Fibroblast of skin of left biceps (primary cell): ENCODE measurements at places on chromosomes 7 and 10.
A peak's percentile ranks its signal among the peaks of the same experiment; 100 is the strongest.

DNA sequence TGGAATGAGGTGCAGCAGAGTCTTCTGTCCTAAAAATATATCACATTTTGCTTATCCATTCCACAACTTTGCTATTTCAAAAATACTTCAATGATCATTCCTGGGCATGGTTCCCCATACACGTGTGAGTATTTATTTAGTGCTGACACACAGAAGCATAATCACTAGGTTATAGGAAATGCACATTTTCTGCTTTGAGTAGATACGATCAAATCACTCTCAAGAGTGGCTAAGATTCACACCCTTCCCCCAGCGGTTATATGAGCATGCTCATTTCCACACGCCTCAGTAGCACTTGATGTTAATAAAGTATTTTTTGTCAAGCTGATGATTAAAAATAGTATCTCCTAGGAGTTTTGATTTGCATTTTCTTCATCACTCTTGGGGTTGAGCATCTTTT is 93.5 kb upstream of the LRRC4 start:
- DNase-seq = no peak

DNA sequence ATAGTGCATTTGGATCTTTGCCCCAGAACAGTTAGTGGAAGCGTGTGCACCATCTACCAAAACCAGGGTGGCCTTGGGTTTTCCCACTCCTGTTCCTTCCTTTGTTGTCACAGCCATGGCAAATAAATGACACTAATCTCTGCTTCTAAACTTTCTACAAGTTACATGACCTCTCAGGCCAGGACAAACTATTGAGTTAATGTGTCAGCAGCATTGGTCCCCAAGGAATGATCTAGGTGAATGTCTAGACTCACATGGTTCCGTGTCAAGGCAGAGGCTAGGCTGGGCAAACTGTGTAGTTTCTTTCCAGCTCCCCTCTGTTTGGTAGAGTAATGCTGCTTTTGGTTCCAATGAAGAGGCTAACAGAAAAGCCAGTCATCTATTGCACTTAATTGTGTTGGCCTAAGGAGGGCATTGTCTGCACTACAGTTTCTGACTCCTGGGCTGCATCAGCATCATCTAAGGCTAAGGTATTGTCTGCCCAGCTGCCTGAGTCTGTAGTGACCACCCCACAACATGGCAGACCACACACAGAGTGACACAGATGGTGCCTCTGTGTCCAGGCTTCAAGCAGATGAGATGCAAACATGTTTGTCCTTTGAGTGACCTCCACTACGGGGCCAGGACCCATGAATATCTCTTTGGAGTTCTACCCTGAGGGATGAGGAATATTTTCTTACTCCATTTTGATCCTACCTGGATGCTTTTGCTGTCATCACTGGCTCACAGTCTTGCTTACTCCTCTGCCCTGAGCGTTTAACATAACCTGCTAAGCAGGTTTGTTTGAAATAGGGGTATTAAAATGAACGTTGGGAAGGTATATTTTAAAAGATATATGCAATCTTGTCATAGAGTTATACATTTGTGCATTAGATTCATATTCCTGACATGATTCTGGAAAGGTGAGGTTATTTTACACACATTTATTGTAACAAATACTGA is 1.7 kb downstream of the CYP3A4 start:
- no peak for DNase-seq

DNA sequence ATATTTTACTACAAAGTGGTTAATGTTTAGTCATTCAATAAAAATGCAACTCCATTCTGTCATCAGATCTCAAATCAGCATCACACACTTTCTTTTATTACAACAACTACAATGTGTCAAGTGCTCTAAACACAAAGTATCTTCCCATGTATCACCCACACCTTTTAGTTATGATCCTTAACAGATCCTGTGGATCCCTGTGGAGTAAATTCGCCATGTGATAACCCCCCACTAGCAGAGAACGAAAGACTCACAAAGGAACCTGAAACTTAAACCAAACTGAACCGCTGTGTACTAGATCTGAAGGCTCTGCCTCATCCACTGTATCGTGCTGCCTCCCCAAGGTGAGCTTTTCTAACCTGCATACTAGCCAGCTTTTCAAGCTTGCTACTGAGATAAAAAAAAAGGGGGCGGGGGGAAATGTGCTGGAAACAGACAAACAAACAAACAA is 1.7 kb downstream of the DPY19L1 start:
- DNase-seq = no peak

DNA sequence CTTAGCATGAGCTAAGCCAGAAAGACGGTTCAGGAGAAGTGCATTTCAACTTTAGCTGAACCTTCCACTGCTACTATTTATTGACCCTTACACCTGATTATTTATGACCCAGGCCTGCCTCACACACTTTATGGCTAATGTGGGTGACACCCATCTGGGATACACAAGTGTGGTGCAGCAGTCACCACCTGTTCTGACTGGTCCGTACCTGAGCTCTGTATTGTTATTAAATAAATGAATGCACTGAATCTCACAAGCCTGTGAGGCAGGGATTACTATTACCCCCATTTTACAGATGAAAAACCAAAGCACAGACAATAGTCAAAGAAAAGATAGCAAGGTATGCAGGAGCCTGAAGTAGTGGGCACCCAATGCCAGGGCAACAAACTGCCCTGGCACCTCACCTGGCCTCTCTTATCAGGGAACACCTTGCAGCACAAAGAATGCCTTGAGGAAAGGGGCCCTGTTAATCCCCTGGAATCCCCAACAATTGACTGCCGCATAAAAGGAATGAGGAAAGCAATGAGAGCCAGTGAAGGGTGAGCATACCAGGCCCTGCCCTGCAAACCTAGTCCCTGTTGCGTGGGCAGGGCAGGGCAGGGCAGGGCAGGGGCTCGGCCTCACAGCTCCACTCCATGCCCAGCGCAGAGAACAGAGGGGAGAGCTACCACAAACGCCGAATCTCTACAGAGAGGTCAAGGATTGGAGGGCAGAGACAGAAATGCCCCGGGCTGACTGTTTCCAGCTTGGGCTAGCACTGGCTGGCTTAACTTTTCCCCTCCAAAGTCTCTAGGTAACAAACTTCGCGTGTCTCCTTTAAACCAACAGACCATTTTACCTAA is 1.3 kb downstream of the ANXA11 start:
- DNase-seq = no peak

DNA sequence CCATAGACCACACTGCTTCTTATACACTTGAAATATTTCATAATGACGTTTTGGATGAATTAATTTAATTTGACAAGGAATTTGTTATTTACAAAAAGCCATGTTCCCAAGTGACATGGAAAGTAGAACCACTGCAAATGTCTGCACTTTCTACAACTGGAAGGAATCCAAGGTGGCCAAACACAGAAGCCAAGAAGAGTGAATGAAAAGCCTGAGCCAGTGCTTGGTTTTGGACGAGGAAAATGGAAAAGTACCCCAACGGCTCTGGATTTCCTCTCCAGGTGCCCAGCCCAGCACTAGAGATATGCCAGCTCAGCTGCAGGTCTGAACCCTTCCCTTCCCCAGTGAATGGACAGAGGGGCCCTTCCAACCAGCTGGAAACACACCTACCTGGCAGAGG is 279.4 kb downstream of the TNS3 start:
- no peak for DNase-seq

DNA sequence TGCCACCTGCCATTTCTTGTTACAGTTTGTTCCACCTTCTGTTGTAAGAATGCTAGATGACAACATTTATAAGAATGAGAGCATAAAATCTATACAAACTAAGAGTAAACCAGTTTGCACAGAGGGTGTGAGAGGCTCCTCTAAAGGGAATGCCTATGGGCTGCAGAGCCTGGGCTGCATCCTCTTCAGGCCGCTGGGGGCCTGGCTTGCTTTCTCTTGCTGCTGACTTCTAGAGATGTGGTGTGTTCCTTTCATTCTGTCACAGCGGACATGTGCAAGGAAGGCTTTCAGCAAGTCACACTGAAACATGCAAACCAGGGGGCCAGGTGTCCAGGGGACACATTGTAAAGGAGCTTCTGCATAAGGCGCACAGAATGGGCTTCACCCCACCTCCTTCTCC is 7.1 kb upstream of the ATP6V1F start:
- no peak for DNase-seq

DNA sequence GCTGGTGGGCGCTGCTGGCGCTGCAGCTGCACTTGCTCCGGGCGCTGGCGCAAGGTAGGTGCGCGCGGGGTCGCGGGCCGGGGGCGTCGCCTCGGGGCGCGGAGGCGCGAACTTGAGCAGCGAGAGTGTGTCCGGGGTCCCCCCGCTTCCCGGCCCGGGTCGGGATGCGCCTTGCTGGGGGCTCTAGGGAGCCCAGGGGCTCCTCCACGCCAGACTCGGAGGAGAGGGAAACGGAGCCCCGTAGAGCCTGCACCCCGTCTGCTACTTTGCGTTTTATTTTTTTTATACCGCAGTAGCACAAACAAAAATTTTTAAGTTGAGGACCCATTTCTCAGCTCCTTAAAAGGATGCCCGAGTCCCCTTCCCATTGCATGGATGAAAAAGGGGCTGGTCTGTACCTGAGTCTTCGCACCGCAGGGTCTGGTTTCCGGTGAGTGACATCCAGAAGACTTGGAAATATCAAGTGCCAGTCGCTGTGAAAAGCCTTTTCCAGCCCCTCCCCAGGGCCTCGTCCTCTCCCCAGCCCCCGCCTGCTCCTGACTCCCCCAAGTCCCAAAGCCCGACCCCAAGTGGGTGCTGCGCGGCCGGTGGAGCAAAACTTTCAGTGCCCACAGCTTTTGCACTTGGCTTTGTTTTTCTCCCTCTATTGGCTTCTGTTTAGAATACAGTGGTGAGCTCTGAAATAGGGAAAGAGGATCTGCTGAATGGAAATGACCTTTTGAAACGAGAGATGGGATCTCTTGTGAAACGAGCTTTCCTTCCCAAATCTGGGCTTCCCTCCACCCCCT is 973 bp downstream of the SDK1 start:
- no peak for DNase-seq

- DNase-seq = no peak
These were observed 61.4 kb upstream of the ADRB1 start for GRCh38 chr10:113982296-113982695.

DNA sequence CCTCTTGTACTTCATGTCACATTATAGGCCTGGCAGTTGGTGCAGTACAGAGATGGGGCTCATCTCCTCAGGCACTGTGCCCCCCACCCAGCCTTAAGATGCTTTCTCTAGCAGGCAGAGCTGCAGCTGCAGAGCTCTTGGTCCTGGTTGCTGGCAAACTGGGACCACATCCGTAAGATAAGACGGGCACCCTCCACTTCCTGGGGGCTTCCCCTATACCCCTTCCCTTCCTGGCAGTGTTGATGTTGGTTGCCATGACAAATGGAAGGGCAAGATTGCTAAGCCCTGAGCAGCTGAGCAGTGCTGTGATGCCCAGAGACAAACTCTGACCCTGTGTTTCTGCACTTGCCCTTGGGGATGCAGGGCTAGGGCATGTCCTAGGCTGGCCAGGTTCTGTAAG is 103.4 kb upstream of the ANLN start:
- no peak for DNase-seq

GRCh38 chr10:25875556-25876165 is 58.4 kb upstream of the MYO3A start:
- DNase-seq = peak; percentile 9

- no peak for DNase-seq
These were observed 148.0 kb downstream of the FGFR2 start for GRCh38 chr10:121450247-121450646.

DNA sequence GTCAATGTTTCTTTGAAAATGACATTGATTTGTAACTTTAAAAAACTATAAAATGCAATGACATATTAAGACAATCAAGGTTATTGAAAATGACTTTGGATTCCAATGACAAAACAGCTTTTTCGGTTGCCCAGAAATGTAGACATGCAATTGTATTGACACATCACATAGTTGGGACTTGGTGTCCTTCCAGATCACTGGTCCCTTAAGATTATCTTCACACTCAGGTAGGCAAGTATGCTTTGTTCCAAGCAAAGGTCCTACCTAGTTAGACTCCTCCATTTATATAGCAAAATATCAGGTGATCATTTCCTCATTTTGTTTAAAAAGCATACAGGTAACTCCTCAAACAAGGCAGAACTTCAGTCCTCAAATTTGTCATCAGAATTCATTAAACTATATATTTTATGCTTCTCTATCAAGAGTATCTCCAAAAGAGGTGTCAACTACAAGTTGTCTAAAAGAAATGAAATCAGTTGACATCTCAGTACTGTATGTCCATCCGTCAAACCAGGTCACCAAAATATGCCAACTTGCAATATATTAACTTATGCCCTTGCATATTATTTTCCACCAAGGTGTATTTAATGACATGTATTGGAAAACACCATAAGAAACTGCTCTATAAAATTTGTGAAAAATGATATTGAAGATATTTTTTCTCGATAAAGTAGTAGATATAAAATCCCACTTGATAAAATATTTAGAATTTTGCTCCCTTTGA is 64.6 kb downstream of the TSPAN12 start:
- DNase-seq = no peak

DNA sequence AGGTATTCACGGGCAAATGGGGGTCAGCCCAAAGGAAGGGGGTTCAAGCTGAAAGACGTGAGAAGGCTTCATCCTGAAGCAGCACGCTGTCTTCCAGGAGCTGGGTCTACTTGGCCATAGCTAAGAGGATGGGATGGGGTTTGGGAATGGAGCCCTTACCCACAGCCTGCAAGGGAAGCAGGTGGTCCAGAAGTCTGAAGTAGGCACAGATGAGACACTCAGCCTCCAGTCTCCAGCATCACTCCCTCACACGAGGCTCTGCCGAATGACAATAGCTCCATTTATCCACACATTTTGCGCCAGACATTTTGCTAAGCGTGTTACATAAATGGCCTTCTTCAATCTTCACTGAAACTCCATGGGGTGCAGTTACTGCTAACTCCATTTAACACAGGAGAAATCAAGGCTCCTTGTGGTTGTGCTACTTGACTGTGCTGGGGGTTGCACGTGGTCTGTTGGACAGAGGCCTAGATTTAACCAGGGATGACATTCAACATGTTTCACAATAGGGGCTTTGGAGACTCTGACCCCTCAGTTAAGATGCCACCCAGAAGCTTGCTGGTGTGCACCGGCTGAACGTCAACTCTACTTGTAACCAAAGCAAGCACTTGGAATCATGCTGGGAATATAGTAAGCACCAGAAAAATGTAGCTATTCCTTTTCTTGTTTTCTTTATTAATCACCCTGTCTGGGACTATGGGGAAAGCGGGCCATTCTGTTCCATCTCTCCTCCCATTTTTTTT is 85.3 kb downstream of the FAM241B start:
- DNase-seq = no peak

DNA sequence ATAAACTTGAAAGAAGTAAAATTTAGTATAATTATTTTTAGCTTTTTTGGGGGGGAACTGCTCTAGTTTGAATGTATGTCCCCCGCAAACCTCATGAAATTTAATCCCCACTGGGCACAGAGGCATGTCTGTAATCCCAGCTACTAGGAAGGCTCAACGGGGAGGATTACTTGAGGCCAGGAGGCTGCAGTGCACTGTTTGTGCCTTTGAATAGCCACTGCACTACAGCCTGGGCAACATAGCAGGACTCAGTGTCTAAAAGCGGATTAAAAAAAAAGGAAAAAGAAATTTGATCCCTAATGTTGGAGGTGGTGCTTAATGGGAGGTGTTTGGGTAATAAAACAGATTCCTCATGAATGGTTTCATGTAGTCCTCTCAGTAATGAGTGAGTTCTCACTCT is 43.1 kb upstream of the PHF14 start:
- no peak for DNase-seq

- DNase-seq = no peak
These were observed 466.9 kb downstream of the PTPRN2 start for GRCh38 chr7:158120716-158121115.

GRCh38 chr7:5997210-5997808 is 11.5 kb downstream of the PMS2 start:
- DNase-seq = peak; percentile 29

- DNase-seq = no peak
These were observed 172.3 kb downstream of the KCND2 start for GRCh38 chr7:120445276-120445675.

- DNase-seq = no peak
These were observed at the start of gene PROSER2 for GRCh38 chr10:11823122-11823988. PROSER2 (plus strand) TSS chr10:11823356; CDS start chr10:11852078, 28,722 bp downstream.
